Sigmoid colon (tissue), 7 donors: ENCODE measurements at places on chromosomes 1 and 21. TPM values are rescaled to one million over a fixed set of nuclear protein-coding genes. Genes with fewer than 3 reads are reported as not detected.
A peak's percentile ranks its signal among the peaks of the same experiment; 100 is the strongest.

GRCh38 chr1:11187931-11188330, 1.2 kb upstream of the ANGPTL7 start:
- no peak for DNase-seq
- peaks cover 23% of the 10 kb centered on the region for H3K4me1 ChIP-seq
- no peak overlapping the region for H3K4me3 ChIP-seq
- peaks cover 11% of the 10 kb centered on the region for H3K36me3 ChIP-seq
- no peaks in the 10 kb centered on the region for H3K27me3 ChIP-seq

DNA sequence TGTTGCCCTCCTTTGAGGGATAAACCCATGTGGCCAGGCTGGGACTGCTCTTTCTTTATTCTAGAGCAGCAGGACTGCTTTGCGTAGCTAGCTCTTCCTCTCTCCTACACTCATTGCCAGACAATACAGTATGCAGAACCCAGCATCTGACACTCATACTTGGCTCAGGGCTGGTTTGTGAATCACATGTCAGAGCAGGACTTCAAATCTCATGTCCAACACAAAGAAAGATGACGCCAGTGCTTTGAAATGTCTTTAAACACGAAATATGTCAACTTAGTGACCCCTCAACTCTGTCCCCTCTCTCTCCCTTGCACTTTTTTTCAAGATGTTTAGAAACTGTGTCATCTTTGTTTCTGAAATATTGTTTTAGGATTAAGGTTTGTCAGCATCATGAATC, 135.0 kb downstream of the TGFB2 start:
- peak overlapping the region; percentile 67 for H3K27ac ChIP-seq
- DNase-seq: peak; percentile 65
- no peaks in the 10 kb centered on the region for H3K36me3 ChIP-seq
- no peak overlapping the region for H3K4me3 ChIP-seq

GRCh38 chr1:58755468-58755872, 28.4 kb downstream of the JUN start:
- no peak overlapping the region for H3K4me3 ChIP-seq
- peak; percentile 90 for DNase-seq
- peaks cover 19% of the 10 kb centered on the region for H3K4me1 ChIP-seq
- no peaks in the 10 kb centered on the region for H3K27me3 ChIP-seq
- peak overlapping the region; percentile 79 for H3K27ac ChIP-seq
- no peaks in the 10 kb centered on the region for H3K36me3 ChIP-seq

Gene DMBX1
- total RNA-seq: not detected

Gene NCDN
- 14.0 TPM for total RNA-seq

DNA sequence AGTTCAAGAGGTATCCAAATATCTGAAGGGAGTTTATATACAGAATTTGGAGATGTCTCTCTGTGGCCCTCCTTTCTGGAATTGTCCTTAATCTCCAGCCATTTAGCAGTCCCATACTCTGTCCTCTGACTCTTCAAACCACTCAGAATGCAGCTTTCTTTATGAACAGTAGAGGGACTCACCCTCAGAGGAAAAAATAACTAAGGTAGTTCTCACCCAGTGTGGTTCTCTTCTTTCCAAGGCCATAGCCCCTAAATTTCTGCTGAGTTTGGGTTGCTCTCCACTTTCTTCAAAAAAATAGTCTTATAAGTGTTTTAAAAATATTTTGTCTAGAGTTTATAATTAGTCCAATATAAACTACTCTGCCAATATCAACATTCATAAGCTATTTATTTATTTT, 369.7 kb downstream of the MATN1 start:
- H3K27ac ChIP-seq: no peak overlapping the region
- H3K36me3 ChIP-seq: no peaks in the 10 kb centered on the region
- no peak overlapping the region for H3K4me3 ChIP-seq
- H3K27me3 ChIP-seq: peaks cover 6% of the 10 kb centered on the region
- DNase-seq: no peak

- peak; percentile 70 for DNase-seq
- peaks cover 17% of the 10 kb centered on the region for H3K4me1 ChIP-seq
- H3K27me3 ChIP-seq: no peaks in the 10 kb centered on the region
Observed at GRCh38 chr1:94236630-94237290, 624 bp downstream of the ARHGAP29 start.

GRCh38 chr1:153760440-153760839, 14.8 kb upstream of the SLC27A3 start:
- no peak for DNase-seq
- no peak overlapping the region for H3K27ac ChIP-seq
- H3K4me3 ChIP-seq: no peak overlapping the region

DNA sequence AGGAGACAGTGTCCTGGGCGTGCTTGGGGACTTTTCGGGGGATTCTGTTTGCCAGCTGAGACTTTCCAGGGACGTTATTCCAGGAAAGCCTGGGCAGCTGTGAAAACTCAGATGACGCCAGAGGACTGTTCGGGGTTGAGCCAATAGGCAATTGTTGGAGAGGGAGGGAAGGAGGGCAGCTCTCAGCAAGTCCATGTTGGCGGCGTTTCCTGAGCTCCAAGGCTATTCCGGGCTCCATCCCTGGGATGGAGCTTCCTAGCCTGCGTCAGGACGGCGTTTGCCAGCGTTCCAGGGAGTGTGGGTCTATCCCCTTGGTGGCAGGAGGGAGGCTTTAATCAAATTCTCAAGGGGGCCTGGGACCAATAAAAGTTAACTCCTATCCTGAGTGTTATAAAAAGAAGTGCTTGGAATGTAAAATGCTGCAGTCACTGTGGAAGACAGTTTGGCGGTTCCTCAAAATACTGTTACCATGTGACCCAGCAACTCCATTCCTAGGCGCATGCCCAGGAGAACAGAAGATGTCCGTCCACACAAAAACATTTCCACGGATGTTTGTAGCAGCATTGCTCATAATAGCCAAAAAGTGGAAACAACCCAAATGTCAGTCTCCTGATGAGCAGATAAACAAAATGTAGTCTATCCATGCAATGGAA, 15.2 kb downstream of the SLC27A3 start:
- DNase-seq: peak; percentile 97
- peak overlapping the region; percentile 86 for H3K27ac ChIP-seq
- no peaks in the 10 kb centered on the region for H3K36me3 ChIP-seq
- H3K4me1 ChIP-seq: peaks cover 28% of the 10 kb centered on the region
- H3K27me3 ChIP-seq: peaks cover 3% of the 10 kb centered on the region

DNA sequence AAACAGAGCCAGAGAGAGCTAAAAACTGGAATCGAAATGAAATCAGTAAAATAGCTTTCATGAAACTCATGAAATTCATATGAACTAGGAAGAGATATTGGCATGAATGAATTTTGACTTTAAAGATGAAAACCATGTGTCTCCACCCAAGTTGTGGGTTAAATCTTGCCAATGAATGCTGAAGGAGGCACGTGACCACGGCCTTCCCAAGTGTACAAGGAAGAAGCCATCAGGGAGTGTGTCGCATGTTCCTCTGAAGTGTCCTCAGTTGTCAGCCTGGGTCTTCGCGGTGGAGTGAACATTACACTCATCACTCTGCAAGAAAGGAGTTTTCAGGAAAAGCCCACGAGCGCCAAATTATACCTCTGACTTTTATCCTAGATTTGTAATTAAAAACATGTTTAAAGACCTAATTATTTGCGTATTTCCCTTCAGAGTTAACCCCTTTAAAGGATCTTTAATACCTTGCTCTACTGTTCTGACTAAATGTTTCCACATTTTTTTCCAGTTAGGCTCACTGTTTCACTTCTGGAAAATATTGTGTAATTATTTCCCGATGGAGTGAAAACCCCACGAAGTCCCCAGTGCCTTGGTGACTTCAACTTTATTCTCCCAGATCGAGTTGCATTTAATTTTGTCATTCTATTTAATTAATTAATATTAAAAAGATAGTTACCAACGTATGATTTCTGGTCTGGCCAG, 118.3 kb downstream of the DHRS3 start:
- H3K27me3 ChIP-seq: no peaks in the 10 kb centered on the region
- no peak for DNase-seq
- H3K27ac ChIP-seq: no peak overlapping the region
- H3K4me3 ChIP-seq: no peak overlapping the region
- peaks cover 6% of the 10 kb centered on the region for H3K36me3 ChIP-seq
- no peaks in the 10 kb centered on the region for H3K4me1 ChIP-seq

- no peak for DNase-seq
- no peaks in the 10 kb centered on the region for H3K27me3 ChIP-seq
- H3K36me3 ChIP-seq: peaks cover 20% of the 10 kb centered on the region
- H3K4me1 ChIP-seq: no peaks in the 10 kb centered on the region
- H3K4me3 ChIP-seq: no peak overlapping the region
- H3K27ac ChIP-seq: peak overlapping the region; percentile 63
Observed at GRCh38 chr21:44950351-44950750, 10.5 kb downstream of the SLX9 start.
